MG63 (cell line): ENCODE measurements at places on chromosomes 6 and 20. TPM values are rescaled to one million over a fixed set of nuclear protein-coding genes. Genes with fewer than 3 reads are reported as not detected.
A peak's percentile ranks its signal among the peaks of the same experiment; 100 is the strongest.

The RAB44 gene
- total RNA-seq = not detected in 2 replicates

The RFX6 gene
- total RNA-seq = not detected in 2 replicates

- DNase-seq = no peak
Measured at GRCh38 chr6:75852721-75853120, 103.7 kb downstream of the MYO6 start.

The CAPN11 gene
- total RNA-seq = not detected in 2 replicates

DNA sequence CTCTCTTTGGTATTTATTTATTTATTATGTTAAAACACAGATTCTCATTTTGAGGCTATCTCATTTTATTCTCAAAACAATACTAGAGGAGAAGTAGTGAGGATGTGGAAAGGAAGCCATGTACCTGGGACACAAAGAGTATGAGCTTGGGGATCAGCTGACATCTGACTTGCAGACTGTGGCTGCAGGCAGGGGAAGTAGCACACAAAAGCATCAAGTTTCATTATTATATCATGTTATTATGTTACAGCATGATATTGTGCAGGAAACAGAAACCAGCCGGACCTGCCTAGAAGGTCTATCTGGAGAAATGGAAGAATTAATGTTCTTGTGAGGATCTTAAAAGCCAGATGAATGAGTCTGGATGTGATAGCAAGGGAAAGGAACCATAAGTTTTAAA, 248.2 kb downstream of the KHDC1L start:
- DNase-seq = no peak

- DNase-seq = no peak
Measured at GRCh38 chr20:58106143-58106750, 122.2 kb downstream of the ANKRD60 start.

GRCh38 chr6:44679438-44680201, 292.1 kb downstream of the CDC5L start:
- DNase-seq = no peak

GRCh38 chr20:37896932-37897548, 5.9 kb upstream of the VSTM2L start:
- peak; percentile 89 for DNase-seq

The CPNE5 gene
- total RNA-seq = 0.59 TPM in 1 of 2 replicates, not detected in the other

GRCh38 chr6:107653183-107653580, 163.3 kb downstream of the SOBP start:
- DNase-seq = no peak

DNA sequence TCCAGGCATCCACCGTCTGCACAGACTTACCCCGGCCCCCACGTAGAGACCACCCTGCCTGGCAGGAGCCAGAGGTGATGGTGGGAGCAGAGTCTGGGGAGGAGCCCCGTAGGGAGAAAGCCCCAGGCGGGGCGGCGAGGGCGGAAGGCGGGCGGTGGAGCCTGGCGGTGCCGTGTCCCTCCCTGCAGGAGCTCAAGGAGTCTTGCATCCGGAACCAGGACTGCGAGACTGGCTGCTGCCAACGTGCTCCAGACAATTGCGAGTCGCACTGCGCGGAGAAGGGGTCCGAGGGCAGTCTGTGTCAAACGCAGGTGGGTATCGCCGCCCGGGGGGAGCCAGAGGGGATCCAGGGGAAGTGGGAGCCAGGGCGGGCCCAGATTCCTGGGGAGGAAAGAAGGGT, 6.0 kb downstream of the CLPSL1 start:
- DNase-seq = no peak
